ENCODE measurements at places on chromosomes 6 and 20.

DNA sequence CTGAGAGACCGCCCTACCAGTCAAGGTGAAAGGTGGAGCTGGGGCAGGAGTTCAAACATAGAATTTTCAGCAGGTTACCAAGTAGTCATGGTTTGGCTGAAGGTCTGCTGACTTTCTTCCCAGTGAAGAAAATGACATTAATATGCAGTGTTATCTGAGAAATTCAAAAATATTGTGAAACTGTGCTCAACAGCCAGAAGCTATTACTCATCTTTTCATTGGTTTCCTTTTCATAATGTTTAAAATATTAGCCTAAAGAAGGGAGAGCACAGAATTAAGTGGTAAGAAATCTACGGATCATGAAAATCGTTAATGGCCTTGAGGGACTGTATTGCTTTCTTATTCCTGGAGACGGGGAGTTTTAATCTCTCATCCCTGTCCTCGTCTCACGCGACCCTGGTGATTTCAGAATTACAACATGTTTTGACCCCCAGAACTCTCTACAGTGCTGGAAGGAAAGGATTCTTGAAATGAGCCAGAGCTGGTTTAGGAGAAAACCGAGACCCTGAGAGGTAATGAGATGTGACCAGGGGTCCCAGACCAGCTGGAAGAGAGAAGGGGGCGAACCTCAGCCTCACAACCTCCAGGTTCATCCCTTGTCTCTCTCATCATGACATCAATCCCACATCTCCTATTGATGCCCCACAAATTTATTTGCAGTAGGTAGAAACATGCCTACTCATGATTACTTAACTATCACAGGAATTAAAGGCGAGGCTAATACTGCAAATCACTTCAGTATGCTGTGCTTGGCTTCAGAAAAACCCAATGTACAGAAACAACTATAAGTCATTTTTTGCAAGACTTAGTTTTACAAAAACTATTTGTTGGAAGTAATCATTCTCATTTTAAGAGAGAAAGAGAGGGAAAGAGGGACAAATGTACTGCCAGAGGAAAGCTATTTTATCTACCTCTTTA is 209.5 kb downstream of the FNDC1 start:
- DNase-seq, result no peak

GRCh38 chr6:32460528-32460927 is 20.8 kb downstream of the HLA-DRA start:
- no peak for DNase-seq

- no peak for DNase-seq
Observed at GRCh38 chr6:7894262-7895124, 16.1 kb downstream of the TXNDC5 start.

DNA sequence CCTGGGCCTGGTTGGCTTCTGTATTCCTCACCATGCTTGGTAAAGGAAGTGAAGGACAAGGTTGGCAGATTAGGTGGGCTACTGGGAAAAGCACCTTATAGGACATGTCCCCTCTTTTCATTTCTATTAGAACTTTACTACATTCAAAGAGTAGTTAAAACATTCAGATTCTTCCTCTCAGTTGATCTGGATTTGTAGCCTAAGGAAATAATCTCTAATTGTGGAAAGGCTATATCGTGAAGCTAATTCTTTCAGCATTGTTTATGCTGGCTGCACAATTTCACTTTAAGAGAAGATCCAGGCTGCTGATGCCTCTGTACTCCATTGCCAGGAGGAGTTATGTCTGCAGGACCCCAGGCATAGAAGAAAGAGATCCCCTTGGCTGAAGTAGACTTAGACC is 58.8 kb downstream of the ARHGAP40 start:
- DNase-seq, result no peak

DNA sequence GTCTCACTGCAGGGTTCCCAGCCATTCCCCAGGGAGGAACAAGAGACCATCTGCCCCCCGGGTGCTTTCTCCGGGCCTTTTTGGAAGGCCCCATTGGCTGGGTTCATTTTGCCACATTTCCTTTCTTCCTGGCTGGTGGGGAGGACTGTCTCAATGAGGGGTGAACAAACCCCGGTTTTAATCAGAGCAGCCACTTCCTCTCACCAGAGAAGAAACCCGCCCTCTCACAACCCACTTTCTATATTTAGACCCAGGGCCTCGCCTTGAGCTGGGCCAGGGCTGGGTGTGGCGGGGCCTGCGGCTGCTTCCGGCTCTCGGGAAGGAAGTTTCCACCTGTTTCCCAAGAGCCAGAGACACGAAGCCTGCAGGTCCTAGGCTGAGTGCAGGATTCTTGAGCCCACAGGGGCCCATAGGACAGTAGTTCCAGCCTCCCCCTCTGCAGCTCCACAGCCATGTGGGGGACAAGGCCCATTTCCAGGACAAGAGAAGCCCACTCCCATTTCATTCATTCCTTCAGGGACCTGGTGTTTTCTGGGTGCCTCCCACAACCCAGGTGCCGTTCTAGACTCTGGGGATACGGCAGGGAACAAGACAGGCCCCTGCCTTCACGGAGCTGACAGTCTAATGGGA is 41.8 kb downstream of the RBM38 start:
- DNase-seq, result no peak

- no peak for DNase-seq
Observed at GRCh38 chr6:134575221-134575620, 257.3 kb upstream of the SGK1 start.

GRCh38 chr20:363319-364078 is 16.6 kb downstream of the NRSN2 start:
- no peak for DNase-seq

Data from hindlimb muscle (tissue), 1 donor.